ENCODE measurements at places on chromosomes 11 and 22.

DNA sequence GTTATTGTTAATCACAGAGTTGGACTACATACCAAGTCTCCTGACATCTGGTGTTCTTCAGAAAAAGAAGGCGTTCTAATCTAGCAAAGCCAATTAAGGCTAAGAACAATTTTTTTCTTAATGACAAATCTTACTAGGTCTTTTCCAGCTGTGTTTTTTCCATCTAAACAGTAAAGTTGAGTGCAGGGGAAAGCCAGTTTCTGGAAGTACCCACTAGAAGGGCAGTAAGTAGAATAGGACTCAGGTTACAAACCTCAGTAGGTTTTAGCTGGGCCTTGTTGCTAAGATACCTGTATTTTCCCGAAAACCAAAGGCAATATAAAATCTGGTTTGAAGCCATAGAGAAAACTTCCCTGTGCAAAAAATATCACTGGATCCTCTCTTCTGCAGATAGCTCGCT, 351.9 kb downstream of the ETS1 start:
- DNase-seq: no peak

DNA sequence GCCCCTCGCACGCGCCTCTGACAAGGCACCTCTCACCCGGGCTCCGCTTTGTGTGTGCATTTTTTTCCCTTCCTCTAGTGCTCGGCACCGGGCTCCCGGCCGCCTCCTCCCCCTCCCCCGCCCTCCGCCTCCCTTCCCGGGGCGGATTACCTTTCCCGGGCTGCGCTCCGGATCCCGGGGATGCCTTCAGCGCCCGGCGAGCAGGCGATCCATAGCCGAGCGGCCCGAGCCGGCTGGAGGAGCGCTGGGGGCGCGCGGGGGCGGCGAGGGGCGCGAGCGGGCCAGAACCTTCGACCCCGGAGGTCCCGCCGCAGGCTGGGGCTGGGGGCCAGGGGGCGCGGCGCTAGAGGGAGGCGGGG, 282 bp downstream of the MPPED2 start:
- no peak for DNase-seq

DNA sequence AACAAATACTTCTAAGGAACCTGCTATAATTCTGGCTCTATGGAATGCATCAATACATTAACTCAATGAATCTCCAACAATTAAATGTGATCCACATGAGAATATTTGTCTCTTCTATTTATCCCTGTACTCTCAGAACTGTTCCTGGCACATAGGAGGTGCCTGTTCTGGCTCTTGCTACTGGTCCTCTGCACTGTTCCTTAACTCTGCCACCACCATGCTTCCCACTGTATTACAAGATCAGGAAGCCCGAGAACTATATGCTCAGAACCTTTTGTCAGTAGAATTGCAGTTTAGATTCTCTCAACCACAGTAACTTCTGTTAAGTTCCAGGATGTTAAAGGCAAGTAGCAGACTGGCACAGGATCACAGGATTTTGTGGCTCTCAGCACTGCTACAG, 376.3 kb upstream of the CCDC90B start:
- DNase-seq: no peak

GRCh38 chr22:50027639-50028537, 15.3 kb upstream of the IL17REL start:
- DNase-seq: peak; percentile 51

DNA sequence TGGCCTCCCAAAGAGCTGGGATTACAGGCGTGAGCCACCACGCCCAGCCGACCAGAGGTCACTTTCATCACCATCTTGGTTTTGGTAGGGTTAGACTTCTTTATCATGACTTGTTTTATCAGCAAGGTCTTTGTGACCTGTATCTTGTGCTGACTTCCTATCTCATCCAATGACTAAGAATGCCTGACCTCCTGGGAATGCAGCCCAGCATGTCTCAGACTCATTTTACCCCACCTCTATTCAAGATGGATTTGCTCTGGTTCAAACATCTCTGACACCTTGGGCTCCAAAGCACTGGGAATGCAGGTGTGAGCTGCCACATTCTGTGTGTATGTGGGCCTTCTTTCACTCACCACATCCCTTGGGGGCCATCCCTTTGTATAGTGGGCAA, 5.1 kb upstream of the TALDO1 start:
- DNase-seq: no peak

GRCh38 chr11:71496421-71496820, 30.6 kb upstream of the KRTAP5-7 start:
- DNase-seq: no peak

- DNase-seq: no peak
Measured at GRCh38 chr11:77515483-77515882, 41.6 kb upstream of the PAK1 start.

GRCh38 chr22:42442748-42443147, 10.5 kb upstream of the NFAM1 start:
- DNase-seq: no peak

GRCh38 chr22:37641561-37641949, 2.1 kb downstream of the SH3BP1 start:
- no peak for DNase-seq

GRCh38 chr22:21652547-21653545, 10.7 kb downstream of the SDF2L1 start:
- no peak for DNase-seq

- no peak for DNase-seq
Measured at GRCh38 chr11:19181531-19182261, 20.1 kb downstream of the CSRP3 start.

DNA sequence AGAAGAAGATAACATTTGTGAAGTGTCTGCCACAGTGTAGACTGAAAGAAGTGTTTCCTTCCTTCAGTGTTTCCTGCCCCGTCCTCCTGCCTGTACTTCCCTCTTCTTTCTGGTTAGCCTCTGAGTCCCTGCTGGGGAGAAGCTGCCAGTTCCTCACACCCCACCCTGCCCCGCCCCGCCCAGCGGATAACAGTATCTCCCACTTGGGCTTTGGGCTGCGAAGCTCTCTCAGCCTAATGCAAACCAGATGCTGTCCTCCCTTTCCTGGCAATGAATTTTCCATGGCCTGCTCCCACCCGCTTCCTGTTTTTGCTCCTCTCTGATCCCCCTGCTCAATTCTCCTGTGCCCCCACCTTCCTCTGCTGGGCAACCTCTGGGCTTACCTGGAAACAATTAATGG, 5.2 kb upstream of the RAB3IL1 start:
- DNase-seq: no peak

GRCh38 chr11:69540118-69541000, 58.9 kb downstream of the LINC01488 start:
- no peak for DNase-seq

- DNase-seq: no peak
Measured at GRCh38 chr11:71342951-71343827, 90.8 kb upstream of the SHANK2 start.

GRCh38 chr22:35204807-35205775, 52.2 kb upstream of the HMGXB4 start:
- no peak for DNase-seq

- DNase-seq: no peak
Measured at GRCh38 chr11:38835966-38836365, 2237.9 kb upstream of the RAG2 start.

- DNase-seq: no peak
Measured at GRCh38 chr22:21445437-21446127, 21.6 kb upstream of the TMEM191C start.

GRCh38 chr11:96648991-96649390, 259.2 kb downstream of the JRKL start:
- DNase-seq: no peak

DNA sequence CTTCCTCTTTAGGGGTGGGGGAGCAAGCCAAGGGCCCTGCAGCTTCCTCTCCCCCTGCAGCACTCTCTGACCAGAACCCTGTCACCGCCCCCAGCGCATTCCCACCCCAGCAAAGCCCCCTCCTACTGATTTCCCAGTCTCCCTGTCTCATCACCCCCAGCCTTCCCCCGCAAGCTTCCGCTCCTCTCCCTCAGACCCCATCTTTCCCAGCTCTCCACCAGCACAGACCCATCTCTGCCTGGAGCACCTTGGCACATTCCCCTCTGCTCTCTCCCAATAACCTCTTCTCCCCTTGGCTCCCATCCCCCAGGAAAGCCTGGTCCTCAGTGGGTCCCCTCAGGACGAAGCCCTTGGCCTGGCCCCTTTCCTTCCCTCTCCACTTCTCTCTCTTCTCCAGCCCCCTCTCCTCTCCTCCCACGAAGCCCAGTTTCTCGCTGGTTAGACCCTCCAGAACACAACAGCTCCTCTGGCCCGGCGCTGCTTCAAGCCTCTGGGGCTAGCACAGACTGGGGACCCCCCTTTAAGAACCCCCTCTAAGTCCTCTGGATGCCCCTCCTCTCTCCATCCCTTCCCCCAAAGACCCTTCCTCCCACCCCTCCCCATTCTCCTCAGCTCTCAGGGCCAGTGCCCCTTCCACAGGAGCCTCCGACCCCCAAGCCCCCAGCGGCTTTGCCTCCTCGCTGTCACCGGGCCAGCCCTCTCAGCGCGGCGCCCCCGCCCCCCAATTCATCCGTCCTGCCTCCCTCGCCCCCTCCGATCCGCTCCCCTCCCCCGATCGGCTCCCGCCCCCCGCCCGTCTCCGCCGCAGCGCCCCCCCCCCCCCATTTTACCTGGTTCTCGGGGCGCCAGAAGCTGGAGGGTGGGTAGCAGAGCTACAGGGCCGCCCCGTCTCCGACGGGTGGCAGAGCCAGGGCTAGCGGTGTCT, 594 bp downstream of the NRXN2 start:
- DNase-seq: no peak

GRCh38 chr11:416757-417621, 2.2 kb upstream of the SIGIRR start:
- DNase-seq: no peak

DNA sequence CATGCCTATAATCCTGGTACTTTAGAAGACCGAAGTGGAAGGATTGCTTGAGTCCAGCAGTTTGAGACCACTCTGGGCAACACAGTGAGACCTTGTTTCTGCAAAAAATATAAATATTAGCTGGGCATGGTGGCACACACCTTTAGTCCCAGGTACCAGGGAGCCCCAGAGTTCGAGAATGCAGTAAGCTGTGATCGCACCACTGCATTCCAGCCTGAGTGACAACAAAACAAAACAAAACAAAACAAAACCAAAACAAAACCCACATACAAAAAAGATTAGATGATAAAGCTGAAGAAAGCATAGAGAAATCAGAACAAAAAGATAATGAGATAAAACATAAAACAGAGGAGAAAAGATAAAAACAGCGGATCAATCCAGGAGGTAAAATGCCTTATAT, 62.1 kb downstream of the TCF20 start:
- DNase-seq: no peak

DNA sequence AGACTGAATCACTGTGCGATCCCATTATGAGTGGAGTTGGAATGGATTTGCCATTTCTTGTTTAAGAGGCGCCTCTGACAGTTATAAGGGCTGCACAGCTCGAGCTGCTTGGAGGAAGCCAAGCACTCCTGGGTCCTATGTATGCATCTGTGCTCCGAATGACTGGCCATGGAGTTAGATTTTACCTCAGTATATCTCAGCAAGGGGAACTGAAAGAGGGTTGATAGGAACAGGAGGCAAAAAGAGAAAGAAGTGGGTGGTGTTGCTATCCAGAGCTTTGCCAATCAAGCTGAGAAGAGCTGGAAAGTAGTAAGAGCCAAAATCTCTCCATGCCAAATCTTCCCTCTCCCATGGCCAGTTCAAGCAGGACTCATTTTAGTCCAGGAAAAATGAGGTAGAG, 632.0 kb upstream of the KIRREL3 start:
- no peak for DNase-seq

- no peak for DNase-seq
Measured at GRCh38 chr11:62105667-62106191, 18.1 kb upstream of the INCENP start.

GRCh38 chr11:114366331-114367243, 33.7 kb downstream of the C11orf71 start:
- no peak for DNase-seq

- DNase-seq: no peak
Measured at GRCh38 chr22:23926561-23926960, 32.4 kb downstream of the MIF start.

GRCh38 chr22:44956840-44957767, 52.7 kb downstream of the PHF21B start:
- no peak for DNase-seq

DNA sequence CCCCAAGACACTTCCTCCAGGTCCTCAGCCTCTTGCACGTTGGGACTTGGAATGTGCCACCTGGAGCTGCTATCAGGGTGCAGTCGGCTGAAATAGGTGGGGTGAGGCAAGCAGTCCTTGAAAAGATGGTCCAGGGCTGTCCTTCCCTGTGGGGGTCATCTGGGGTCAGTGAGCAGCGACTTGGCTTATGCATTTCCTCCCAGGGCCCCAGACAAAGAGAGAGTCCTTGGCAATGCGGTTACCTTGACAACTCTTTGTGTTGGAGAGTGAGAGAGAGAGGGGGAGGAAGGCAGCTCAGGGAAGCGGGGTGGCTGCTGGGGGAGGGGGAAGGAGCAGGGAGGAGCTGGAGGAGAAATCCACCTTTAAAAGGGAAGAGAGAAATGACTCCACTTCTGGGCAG, 93.8 kb downstream of the MIAT start:
- DNase-seq: no peak

GRCh38 chr11:126194121-126194543, 17.3 kb downstream of the RPUSD4 start:
- peak; percentile 16 for DNase-seq

- no peak for DNase-seq
Measured at GRCh38 chr11:21554284-21554683, 638.6 kb upstream of the ANO5 start.

GRCh38 chr11:63745304-63746170, 23.0 kb downstream of the ZFTA start:
- DNase-seq: no peak

DNA sequence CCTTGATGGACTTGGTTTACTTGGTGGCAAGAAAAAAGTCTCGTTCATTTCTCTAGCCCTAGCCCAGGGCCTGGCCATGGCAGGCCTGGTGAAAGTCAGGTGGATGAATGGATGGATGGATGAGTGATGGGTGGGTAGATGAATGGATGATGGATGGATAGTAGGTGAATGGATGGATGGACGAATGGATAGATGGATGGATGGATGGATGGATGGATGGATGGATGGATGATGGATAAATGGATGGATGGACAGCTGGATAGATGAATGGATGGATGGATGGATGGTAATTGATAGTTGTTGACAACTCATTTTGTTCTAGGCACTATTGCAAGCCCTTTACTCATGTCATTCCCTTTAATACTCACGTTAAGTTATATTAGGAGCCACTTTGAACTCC, 86.1 kb upstream of the ANO1 start:
- no peak for DNase-seq

GRCh38 chr22:36578619-36579018, 49.7 kb upstream of the EIF3D start:
- DNase-seq: no peak
